A549 treated with ZK216348 at 1 μM for 4 hours (cell line): ENCODE measurements at places on chromosomes 13 and 19. TPM values are rescaled to one million over a fixed set of nuclear protein-coding genes. Genes with fewer than 3 reads are reported as not detected.

Gene MUC16
- total RNA-seq: under 0.01 to 0.09 TPM (median 0.06 TPM) in 4 of 5 replicates, not detected in the other

Gene ICAM5
- 0.46 to 1.8 TPM (median 0.72 TPM) in 5 replicates for total RNA-seq

Gene LYPD5
- total RNA-seq: 0.09 to 0.50 TPM (median 0.38 TPM) in 5 replicates

Gene OLFM2
- 7.5 to 14.3 TPM (median 11.3 TPM) in 5 replicates for total RNA-seq
